ENCODE measurements at places on chromosomes 7 and 10.

DNA sequence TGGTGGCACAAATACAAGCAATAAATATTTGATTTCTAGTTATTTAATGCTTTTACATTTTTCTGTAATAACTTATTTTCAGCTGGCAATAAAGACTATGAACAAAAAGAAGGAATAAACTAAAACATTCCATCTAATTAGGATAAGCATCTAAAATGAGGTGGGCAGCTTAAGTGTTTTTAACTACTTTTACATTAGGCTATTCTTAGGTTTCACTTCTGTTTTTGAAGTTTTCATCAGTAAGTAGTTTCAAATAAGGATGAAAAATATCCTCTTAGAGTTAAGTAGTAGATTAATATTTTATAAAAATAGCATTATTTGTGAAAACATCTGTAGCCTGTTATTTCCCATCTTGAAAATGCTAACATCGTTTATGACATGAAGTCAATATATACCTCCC, 15.9 kb downstream of the NT5C2 start:
- no peak for DNase-seq

DNA sequence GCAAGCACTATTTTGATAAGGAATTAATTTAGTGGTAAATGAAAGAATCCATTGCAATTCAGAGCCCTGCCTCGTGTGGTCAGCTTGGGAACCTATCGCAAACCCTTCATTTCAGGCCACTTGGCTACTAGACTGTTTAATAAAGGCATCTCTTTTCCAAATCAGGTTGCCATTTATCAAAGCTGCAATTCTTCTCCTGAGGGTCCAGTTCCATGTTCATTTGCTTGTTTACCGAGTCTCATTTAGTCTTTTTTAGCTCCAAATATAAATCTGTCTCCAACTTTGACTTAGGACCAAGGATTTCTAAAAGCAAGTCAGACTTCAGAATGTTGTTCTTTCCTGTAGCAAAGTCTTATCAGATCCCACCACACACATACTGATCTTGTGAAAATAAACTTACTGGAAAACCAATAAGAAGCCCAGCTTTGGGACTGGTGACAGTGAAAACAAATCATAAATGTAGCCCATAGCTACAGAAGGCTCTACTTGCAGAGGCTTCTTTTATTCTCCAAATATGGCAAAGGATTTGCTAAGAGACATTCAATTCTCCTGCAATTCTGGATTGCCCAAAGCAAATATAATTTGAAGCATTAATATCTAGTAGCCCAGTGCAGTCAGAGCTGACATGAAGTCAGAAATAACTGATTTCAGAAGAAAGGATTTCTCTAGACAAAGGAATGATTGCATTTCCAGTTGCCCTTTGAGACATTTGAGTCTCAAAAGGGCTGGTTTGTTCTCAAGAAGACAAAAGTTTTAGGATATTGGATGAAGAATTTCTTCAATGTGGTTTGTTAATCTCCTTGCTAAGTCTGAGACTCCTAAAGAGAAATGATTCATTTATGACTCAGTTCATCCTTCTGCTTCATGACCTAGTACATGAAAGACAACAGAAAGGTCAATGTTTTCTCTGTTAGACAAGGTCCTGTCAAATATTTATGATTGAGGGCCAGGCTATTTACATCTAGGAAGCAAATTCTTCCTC, 28.0 kb downstream of the PPP1R3C start:
- DNase-seq = no peak

DNA sequence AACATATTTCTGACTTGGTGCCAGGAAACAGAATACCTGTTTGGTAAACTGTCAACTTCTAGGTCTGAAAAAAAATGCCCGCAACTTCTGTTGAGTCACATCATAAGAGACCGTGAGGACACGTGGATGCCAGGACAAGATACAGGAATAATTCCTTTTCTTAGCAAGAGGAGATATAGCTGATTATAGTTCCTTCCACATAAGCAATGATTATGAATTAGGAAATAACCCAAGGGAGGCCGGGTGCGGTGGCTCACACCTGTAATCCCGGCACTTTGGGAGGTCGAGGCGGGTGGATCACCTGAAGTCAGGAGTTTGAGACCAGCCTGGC, 75.2 kb downstream of the CDC123 start:
- no peak for DNase-seq

- DNase-seq = peak; percentile 19
Measured at GRCh38 chr7:70881167-70881847, 250.6 kb upstream of the GALNT17 start.

DNA sequence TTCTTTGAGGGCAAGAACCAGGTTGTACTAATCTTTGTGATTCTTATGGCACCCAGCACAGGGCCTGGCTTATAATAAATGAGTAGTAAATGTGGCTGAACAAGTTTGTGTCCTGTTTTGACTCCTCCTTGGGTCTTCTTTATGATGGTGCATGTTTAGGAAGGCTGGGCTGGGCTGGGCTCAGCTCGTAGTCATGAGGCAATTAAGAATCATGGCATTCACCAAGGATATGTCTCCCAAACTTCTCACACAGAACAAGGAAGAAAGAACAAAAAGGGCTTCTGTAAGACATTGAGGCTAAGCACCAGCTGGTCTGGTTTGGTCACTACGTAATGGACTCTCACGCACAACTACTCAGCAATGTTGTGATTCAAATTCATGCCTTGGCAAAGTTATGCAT, 30.5 kb upstream of the YAE1 start:
- DNase-seq = no peak

GRCh38 chr10:63563623-63564022, 42.4 kb downstream of the REEP3 start:
- no peak for DNase-seq

GRCh38 chr10:114638821-114639625, 19.1 kb downstream of the ABLIM1 start:
- DNase-seq = no peak

GRCh38 chr10:37489658-37490003, 364.2 kb downstream of the ANKRD30A start:
- no peak for DNase-seq

GRCh38 chr7:51114501-51114900, 202.1 kb downstream of the COBL start:
- DNase-seq = no peak

GRCh38 chr7:70595755-70596597, 536.0 kb upstream of the GALNT17 start:
- peak; percentile 40 for DNase-seq

- no peak for DNase-seq
Measured at GRCh38 chr7:73702226-73702625, 17.2 kb downstream of the STX1A start.

- no peak for DNase-seq
Measured at GRCh38 chr7:39434012-39434411, 132.2 kb upstream of the YAE1 start.

GRCh38 chr7:117384688-117385362, 42.5 kb downstream of the ASZ1 start:
- DNase-seq = no peak

GRCh38 chr10:26468700-26469099, 30.6 kb downstream of the APBB1IP start:
- DNase-seq = no peak

DNA sequence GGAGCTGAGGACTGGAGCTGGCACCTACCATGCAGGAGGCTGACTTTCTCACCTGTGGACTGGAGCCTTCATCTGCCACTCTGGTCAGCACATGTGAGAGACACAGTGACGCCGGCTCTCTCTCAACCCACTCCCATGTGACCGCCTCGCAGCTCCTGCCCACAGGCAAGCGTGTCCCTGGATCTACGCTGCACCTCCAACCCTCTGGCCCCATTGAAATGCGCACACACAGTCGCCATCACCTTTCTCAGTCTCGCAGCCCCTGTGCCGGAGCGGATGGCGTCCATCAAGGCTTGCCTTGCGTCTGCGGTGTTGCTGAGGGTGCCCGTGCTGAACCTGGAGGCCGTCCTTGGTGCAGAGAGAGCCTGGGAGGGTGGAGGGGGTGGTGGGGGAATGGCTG, 242.2 kb upstream of the GRB10 start:
- DNase-seq = no peak

GRCh38 chr10:34732926-34733325, 82.2 kb downstream of the PARD3 start:
- peak; percentile 16 for DNase-seq

DNA sequence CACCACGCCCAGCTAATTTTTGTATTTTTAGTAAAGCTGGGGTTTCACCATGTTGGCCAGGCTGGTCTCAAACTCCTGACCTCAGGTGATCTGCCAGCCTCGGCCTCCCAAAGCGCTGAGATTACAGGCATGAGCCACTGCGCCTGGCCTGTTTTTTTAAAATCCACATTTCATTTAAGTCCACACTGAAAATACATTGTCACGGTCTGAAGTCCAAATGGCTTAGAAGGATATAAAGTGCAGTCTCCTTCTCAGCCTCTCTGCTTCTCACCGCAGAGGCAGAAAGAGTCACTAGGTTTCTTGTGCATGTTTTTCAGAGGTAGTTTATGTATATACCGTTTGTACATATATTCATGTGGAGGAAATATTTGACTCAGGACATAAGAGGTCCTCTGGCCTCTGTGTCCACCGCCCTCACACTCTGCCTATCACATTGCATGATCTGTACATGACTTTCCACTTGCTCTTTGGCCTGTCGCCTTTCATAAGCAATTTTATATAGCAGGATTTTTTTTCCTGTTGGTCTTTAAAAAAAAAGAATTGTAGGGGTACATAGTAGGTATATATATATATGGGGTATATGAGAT, 42.9 kb downstream of the BLNK start:
- DNase-seq = no peak

- DNase-seq = no peak
Measured at GRCh38 chr7:14714161-14714728, 188.3 kb downstream of the DGKB start.

DNA sequence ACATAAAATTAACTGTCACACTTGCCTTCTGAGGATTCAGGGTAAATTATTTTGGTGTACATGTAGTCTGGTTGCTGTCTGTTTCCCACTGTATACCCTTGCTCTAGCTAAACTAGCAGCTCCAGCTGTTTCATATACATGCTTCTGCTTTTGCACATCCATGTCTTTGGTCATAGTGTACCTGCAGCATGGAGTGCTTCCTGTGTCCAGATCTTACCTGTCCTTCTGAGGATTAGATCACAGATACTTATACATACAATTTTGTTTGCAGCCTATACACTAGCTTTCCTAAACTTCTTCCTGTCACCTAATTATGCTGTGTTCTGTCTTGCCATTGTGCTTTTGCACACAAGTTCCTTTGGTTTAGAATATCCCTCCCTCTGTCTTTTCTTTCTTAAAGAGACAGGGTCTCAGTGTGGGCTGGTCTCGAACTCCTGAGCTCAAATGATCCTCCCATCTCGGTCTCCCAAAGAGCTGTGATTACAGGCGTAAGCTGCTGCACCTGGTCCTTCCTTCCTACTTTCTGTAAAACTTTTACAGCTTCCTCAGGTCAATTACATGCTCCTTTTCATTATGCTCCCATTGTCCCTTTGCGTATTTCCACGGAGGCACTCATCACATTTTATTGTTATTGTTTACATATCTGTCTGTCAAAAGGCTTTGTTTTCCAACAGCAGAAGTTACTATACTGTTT, 33.8 kb downstream of the TPST1 start:
- no peak for DNase-seq

- DNase-seq = no peak
Measured at GRCh38 chr10:93069245-93069561, 4.5 kb upstream of the CYP26A1 start.

DNA sequence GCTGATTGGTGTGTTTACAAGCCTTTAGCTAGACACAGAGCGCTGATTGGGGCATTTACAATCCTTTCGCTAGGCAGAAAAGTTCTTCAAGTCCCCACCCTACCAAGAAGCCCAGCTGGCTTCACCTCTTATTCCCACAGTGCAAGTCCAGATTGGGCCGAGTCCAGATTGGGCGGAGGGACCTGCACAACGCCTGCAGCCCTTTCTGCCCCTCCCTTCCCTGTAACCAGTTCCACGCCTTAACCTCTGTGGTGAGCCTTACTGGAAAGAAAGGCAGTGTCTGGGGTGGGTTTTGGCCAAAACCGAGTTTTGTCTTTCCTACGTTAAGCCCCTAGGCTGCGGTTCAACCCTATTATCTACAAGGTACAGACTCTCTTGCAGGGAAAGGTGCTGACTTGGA, 268.7 kb downstream of the ZEB1 start:
- DNase-seq = no peak

DNA sequence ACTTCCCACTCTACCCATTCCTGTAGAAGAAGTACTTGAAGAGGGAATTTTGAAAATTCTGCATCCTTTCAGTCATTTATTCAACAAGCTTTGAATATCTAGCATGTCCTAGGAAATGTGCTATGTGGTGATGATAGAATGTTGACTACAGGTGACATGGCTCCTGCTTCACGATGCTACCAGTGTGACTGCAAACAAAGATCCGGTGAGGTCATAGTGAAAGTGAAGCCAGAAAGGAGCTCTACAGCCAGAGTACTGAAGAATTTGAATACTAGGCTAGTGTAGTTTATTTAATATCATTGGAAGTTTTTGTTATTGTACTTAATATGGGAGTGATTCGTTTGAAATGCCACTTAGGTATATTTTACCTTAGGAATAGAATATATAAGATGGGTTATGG, 348.1 kb downstream of the TFEC start:
- DNase-seq = no peak

DNA sequence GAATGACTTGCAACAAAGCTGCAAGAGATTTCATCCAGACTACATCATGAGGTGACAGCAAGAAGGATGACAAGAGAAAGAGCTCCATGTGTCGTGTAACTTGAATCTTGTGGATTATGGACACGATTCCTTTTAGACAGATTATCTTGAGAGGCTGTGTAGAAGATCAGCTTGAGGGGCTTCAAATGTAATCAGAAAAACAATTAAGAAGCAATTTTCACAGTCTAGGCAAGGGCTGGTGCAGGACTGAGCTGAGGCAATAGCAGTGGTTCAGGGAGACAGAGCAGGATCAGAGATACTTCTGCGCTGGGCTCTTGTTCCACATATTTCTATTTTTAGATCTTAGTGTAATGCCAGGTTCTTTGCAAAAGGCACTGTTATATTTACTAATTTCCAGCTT, 253.0 kb upstream of the COBL start:
- no peak for DNase-seq

GRCh38 chr10:74770400-74770799, 56.0 kb upstream of the KAT6B start:
- DNase-seq = no peak

DNA sequence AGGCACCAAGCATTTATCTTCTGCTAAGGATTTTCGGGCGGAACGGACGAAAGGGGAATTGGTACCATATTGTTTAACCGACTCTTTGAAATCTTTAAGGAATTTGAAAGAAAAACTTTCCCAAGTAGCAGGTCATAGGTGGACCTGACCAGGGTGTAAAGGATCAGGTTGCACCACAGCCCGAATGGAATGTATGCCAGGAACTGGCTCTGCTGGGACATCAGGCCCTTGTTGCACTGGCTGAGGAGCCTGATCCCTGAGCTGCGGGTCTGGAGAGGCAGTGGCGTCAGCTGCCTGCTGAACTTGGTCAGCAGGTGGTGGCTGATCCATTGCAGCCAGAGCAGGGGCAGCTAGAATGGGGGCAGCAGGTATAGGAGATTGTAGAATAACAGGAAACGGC, 41.4 kb upstream of the AKR1C2 start:
- DNase-seq = no peak

GRCh38 chr10:12539350-12540164, 190.2 kb downstream of the CAMK1D start:
- no peak for DNase-seq
